MG63 (cell line): ENCODE measurements at places on chromosomes 11 and 22. TPM values are rescaled to one million over a fixed set of nuclear protein-coding genes. Genes with fewer than 3 reads are reported as not detected.
A peak's percentile ranks its signal among the peaks of the same experiment; 100 is the strongest.

Gene CCDC83
- not detected in 2 replicates for total RNA-seq

DNA sequence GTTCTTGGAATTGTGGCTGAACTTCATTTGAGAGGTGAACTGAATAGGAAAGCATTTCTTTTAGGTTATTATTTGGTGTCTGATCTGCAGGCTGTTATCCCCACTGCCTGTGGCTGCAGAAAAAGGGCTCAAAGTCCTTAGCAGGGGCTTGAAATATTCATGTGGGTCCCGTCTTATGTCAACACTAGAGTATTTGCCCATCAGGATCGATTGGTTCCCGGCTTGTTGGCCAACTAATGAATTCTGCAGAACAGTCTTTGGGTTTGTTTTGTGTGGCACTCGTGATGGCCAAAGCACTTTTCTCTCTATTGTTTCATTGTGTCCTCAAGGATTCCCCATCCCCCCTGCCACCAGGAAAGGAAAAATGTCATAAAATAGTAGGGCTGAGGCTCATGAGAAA is 211.9 kb downstream of the MYO18B start:
- DNase-seq, result no peak

Gene OR1S2
- total RNA-seq, result not detected in 2 replicates

- DNase-seq, result no peak
Observed at GRCh38 chr22:39236321-39237317, 8.2 kb downstream of the PDGFB start.

GRCh38 chr11:75286826-75287465 is 46.4 kb downstream of the TPBGL start:
- DNase-seq, result no peak

Gene CNGA4
- not detected in 2 replicates for total RNA-seq

DNA sequence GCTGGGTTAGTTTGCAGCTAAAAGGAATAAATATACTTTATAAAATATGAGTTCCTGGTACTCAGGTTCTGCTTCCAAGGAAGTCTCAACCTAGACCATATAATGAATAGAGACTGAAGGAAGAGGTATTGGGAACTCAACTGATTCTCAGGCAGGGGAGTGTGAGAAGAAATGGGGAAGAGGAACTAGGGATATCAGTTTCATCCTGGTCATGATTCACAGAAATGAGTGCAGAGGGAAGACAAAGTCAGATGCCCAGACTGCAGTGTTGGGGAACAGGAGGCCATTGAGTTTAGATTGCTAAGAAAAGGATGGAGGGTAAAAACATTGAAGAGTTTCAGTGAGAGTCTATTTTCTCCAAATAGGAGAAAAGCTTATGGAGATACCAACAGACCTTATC is 28.8 kb downstream of the PLAAT5 start:
- no peak for DNase-seq

DNA sequence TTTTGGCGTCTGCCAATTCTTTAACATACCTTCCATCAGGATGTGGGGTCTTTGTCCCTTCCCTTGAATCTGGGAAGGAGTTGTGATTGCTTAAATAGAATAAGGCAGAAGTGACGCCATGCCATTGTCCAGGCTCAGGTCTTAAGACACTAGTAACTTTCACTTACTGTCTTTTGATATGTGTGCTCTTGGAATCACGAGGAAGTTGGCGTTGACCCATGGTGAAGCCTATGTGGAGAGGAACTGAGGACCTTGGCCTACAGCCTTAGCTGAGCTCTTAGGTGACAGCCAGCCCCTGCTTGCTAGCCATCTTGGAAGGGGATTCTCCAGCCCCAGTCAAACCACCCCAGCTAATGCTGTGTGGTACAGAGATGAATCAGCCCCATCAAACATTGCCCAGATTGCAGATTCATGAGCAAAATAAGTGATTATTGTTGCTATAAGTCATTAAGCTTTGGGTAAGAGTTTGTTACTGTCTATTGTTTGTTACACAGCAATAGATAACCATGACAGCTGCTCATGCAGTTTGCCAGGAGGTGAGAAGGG is 17.6 kb upstream of the CLPB start:
- no peak for DNase-seq

DNA sequence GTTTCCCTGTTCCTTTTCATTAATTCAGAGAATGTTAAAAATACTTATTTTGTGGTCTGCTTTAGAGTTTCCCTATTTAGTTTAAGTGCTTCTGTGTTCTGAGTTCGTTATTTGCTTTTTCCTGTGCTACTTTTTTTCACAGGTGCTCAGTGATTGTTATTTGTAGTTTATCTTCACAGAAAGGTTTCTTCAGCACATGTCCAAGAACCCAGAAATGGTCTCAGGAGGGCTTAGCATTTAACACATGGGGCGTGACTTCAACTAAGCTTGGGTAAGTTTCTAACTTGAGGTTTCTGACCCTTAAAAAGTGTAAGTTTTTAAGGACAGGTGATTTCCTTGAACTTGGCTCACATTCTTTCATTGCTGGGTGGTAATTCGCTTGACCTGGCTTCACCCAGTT is 157.3 kb downstream of the AASDHPPT start:
- no peak for DNase-seq

Gene PNPLA3
- 4.1 and 6.7 TPM in 2 replicates for total RNA-seq

Gene MS4A6E
- not detected in 2 replicates for total RNA-seq

GRCh38 chr11:107928767-107929507 is 689 bp downstream of the RAB39A start:
- peak; percentile 23 for DNase-seq

- DNase-seq, result no peak
Observed at GRCh38 chr11:35182317-35182939, 43.5 kb downstream of the CD44 start.

DNA sequence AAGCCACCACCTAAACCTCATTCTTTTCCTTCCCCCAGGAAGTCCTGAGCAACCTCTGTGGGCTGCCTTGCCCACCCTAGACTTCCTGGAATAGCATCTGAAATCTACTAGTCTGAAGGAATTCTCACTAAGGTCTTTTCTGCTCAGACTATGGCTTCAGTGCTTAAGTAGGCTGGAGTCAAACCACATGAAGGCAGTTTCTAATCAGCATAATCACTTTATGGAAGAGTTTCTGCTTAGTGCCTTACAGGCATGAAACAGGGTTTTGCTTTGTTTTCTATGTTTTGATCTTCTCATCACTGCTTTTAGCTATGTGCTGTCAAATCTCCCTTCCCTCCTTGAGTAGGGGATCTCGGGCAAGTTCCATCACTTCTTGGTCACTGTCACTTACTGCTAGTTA is 117.7 kb downstream of the WT1 start:
- no peak for DNase-seq

- no peak for DNase-seq
Observed at GRCh38 chr11:19368726-19369375, 128.1 kb upstream of the E2F8 start.

- DNase-seq, result no peak
Observed at GRCh38 chr11:31500560-31500959, 8.9 kb downstream of the IMMP1L start.

Gene APOA5
- not detected in 2 replicates for total RNA-seq

Gene CRYBB2
- total RNA-seq, result not detected in 2 replicates

DNA sequence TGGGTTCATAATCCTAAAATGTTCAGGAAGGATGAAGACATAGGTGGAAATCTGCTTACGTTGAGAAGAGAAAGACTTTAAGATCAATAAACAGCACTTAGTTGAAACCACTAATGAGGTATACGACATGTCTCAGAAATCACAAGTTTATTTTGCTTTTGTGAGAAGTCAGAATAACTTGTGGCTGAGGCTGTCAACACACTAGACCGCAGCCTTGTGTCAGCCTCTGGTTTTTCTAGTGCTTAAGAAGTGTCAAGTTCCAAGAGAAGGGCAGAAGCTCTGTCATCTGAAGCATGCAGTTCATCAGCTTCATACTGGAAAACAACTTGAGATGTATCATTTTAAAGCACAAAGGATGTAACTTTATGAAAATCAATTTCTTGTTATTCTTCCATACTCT is 420.9 kb downstream of the METTL15 start:
- DNase-seq, result no peak

DNA sequence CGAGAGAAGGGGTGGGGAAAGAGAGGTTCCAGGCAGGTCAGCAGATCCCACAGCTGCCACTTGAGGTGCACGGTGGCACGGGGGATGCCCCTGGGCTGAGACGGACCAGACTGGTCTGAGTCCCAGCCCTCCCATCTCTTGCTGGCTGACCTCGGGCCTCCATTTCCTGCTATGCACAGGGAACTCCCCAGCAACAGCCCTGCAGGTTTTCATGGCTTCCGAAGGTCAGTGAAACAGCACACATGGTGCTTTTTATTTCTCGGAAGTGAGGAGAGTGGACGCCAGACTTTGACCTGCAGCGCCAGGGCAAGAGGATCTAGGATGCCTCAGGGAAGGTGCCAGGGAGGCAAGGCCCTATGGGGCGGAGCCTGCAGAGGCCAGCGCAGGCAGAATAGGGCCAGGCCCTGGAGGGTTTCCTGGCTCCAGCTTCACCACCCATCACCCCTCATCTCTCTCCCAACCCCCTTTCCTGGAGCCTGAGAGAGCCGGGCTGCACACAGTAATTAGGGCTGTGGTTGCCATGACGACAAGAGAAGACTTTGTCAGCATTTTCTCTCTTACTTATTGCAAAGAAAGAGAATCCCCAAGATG is 29.5 kb downstream of the SLC22A12 start:
- DNase-seq, result no peak

GRCh38 chr11:40281052-40281580 is 1178.3 kb downstream of the LRRC4C start:
- no peak for DNase-seq

GRCh38 chr11:17767301-17767885 is 32.8 kb downstream of the KCNC1 start:
- DNase-seq, result no peak

GRCh38 chr22:46535876-46536536 is 1.4 kb downstream of the CELSR1 start:
- DNase-seq, result no peak

DNA sequence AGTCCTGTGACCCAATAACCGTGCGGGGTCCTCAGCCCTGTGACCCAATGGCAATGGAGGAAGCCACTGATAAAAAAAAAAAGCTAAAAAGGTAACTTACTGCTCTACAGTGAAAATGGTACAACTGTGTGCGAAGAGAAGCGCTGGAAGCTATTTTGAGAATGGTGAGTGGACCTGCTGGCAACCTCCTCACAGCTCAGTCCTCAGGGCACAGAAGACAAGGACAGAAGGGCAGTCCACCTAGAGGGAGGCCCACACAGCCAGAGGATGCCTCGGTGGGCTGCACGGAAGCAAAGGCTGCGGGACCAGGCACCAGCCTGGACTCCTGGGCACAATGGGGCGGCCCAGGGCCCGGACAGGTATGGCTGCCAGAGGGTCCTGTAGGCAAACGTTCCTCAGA is 35.6 kb downstream of the BRD1 start:
- DNase-seq, result no peak
